ENCODE measurements at places on chromosomes 16 and 17. TPM values are rescaled to one million over a fixed set of nuclear protein-coding genes. Genes with fewer than 3 reads are reported as not detected.

Gene ARHGDIG
- 5.9 TPM for total RNA-seq

GRCh38 chr17:39164675-39165143 lies 1.3 kb downstream of the ARL5C start:
- peak; percentile 87 for DNase-seq

- DNase-seq, result peak; percentile 31
Measured at GRCh38 chr17:37273409-37274051, 102.3 kb upstream of the C17orf78 start.

GRCh38 chr16:87203060-87203656 lies 114.0 kb downstream of the C16orf95 start:
- peak; percentile 54 for DNase-seq

DNA sequence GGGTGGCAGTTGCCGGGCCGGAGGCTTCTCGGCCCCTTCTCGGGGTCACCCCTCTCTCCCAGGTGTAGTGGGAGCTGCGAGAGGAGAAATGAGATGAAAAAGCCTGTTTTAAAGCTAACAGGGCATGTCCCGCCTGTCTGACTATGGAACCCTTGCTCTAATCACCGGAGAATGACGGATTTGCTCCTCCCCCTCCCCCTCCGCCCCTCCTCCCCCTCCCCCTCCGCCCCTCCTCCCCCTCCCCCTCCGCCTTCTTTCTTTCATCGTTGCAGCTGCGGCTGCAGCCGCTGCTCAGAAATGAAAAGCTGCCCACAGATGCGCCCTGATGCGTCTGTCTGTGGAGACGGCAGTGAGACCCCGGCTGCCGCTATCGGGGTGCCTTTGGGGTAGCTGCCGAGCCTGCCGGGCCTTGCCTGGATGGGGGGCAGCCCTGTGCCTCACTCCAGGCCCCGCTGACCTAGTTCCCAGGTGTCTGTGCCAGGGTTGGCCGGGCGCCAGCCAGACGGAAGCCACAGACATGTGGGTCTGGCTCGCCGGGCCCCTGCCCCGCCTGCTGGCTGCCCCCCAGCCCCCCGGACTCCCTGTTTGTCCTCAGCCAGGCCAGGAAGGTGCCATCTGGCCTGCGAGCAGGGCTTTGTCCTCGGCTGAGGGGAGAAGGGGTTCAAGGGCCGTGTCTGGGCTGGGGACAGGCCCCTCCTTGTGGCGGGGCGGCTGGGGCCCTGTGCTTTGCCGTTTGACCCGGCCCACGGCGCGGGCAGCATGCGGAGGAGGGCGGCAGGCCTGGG lies 37.7 kb downstream of the GINS2 start:
- DNase-seq, result no peak

GRCh38 chr17:57636274-57636673 lies 108.8 kb downstream of the CCDC182 start:
- no peak for DNase-seq

GRCh38 chr17:2853283-2854142 lies 57.3 kb downstream of the RAP1GAP2 start:
- peak; percentile 43 for DNase-seq

DNA sequence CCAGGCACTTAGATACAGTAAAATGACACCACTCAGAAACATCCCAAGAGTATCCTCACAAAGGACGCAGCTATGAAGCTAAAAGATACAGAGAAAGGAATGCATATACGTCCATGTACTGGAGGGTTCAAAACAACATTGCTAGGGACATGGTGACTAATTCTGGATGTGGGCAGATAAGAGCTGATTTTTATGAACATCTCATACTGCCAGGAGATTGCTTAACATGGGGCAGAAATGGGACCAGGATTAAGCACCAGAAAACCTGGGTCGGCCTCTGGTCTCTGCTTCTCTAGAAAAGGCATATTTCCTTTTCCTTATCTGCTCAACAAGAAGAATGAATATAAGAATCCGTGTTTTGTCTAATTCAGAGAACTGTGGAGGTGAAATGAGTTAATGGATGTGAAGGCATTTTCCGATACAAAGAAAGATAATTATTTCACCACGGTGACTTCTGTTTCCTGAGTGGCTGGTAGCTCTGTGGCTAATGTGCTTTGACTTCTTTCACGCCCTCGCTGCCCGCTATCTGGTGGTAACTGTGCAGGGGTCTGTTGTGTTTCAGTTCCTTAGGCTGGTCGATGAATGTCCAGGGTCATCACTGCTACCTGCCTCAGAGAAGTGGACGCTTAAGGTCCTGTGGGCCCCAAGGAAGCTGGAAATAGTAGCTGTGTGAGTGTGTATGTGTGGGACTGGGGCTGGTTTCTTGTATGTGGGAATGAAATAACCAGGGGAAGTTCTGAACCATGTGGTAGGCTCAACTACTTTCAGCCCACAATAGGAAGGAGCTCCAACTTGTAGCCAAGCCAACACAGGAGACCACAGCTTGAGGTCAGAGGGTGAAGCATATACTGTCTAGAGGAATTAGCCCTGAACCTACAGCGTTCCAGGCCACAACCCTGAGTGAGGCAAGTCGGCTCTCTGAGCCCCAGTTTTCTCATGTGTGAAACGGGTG lies 15.8 kb upstream of the CCL5 start:
- no peak for DNase-seq

GRCh38 chr16:64094181-64094965 lies 1027.5 kb downstream of the CDH11 start:
- DNase-seq, result no peak

DNA sequence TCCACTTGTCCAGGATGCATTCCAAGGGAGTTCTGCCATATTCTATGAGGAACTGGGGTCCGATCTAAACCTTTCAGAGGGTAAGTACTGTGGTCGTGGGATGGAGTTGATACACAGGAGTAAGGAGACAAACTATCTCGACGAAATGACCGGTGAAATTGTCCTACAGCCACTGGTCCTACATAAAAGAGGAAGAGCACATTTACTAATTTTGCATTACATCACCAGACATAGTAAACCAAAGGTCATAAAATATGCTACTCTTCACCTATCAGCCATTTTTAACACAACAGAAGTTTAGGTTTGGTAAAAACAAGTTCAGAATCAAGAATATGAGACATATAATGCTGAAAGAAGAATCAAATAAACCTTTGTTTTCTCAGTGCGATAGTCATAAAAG lies 8.1 kb downstream of the HSF5 start:
- no peak for DNase-seq

DNA sequence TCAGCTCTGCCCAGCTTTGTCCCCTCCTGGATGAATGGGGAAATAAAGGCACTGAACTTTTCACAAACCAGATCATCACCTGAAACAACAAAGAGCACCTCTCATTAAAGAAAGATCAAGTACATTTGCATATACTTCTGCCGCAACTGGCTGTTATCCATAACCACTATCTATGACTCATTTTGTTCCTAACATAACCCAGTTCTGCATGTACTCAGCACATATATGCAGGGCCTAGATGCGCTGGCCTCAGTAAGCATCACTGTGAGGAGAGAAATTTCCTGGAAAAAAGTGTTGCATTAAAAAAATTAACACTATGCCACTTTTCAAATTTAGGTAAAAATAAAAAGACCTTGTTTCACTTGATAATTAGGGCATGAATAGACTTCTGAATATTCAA lies 1718.4 kb downstream of the TP53TG3F start:
- DNase-seq, result no peak

- no peak for DNase-seq
Measured at GRCh38 chr17:53516636-53517035, 306.1 kb upstream of the KIF2B start.

Gene PRAC2
- total RNA-seq, result 5.0 TPM

Gene HES7
- not detected for total RNA-seq

DNA sequence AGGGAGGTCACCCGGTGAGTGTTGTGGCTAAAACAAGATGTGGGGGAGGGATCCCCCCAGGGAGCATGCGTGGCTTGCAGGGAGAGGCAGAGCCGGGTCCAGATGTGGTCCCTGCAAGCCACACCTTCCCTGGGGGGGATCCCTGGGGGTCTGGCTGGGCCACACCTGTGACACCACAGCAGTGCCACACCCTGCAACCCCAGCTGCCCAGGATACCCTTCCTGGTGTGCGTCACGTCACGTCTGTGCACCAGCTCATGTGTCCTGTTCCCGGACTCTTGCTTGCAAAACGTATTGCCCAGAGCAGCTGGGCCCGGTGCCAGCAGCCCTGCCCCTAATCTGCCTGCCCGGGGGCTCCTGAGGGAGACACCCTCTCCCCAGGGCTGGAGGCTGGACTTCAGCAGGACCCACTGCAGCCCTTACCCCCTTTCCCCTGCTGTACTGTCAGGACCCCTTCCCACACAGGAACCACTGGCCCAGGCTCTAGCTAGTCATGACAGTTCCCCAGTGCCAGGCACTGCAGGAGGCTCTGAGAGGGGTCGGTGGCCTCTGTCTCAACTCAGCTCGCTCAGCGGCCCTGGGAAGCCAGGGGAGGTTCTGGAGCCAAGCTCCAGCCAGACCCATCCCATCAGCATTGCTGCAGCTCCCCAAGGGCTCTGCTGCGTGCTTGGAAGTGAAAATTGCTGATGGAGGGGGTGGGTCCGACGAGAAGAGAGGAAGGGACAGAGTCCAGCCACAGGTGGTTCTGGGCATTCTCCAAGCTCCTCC lies 25.8 kb upstream of the ACSF3 start:
- no peak for DNase-seq

Gene TEPSIN
- total RNA-seq, result 19.5 TPM

DNA sequence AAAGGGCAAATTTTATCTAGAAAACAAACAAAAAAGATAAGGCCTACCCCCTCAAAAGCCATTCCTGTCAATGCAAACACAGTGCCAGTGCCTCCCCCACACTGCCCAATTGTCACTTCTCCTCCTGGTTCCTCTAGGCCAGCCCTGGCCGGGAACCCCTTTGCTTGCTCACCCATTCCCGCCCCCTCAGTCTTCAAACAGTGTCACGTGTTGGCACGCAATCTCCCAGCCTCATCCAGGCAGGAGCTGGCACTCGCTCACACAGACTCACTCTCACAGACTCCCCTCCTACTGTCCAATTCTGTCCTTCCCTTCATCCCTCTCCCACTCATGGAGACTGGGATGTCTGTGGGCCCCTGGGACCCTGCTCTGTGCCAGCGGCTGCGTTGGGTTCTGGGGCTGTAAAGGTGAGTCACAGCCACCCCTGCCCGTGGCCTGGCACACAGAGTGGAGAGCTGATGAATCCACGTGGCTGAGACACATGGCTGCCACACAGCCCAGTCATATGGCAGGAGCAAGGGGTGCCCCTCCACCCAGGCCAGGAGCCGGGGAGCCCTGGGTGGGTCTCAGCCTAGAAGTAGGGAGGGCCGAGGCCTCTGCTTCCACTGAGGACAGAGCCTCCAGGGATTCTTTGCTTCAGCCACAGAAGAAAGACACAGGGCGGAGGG lies 54.8 kb downstream of the VAC14 start:
- peak; percentile 92 for DNase-seq

Gene CCDC40
- 9.7 TPM for total RNA-seq

Gene EFCAB5
- total RNA-seq, result not detected
